ENCODE measurements at places on chromosomes 4 and X.

DNA sequence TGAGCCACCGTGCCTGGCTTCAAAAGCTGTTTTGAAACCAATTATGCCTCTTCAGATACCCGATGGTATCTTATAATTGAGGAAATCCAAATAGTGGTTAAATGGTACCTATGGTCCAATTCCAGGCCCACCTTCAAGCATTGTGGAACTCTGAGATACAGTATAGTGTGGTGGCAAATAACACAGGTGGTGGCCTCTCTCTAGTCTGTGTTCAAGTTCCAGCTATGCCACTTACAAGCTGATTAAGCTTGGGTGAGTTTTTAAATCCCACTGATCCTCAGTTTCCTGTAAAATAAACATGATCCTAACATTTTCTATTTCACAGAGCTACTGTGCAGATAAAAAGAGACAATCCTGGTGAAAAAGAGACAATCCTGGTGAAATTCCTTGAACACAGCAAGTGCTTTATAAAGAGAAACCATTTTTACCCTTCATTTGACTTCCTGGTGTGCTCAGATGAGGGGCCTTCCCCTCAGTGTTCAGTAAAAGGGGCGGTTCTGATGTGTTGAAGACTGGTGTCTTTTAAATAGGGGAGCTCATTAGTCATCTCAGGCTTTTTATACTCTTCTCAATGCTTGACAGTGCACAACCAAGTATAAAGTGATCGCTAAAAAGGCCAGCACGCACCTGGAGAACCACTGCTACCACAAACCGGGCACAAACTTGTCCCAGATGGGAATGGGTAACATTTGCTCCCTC lies 30.8 kb upstream of the CD40LG start:
- DNase-seq: no peak

DNA sequence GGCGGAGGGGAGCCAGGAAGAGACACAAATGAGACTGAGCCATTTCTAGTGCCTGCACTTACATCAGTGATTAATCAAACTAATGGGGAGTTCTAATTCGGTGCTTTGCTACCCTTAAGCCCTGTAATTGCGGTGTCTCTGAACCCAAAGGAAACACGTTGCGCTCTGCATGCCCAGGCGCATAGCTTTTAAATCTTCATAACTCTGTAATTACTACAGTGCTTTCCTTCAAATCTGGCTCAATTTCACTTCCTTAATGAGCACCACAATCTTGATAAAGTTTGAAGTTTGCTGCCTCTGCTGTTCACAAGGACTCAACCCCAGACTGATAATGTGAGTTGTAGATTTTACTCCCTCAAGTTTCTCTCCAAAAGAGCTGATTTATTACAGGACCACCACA lies 5.7 kb upstream of the NHS start:
- DNase-seq: no peak

DNA sequence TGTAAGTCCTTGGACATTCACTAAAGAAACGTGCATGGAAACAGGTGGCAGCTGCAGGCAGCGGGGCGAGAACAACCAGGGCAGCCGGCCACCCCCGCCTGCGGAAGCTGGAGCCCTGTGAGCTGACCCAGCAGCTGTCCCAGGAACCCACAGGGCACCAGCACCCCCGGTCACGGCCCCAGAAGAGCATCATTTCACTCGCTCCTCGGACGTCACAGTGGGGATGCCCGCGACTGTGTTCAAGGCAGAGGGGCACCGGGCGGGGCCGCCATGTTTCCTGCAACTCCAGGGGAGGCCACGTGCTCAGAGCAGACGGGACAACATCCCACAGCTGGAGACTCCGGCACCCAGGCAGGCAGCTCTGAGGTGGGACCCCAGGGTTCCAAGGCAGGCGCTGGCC lies 45.0 kb upstream of the CPLX1 start:
- DNase-seq: no peak

DNA sequence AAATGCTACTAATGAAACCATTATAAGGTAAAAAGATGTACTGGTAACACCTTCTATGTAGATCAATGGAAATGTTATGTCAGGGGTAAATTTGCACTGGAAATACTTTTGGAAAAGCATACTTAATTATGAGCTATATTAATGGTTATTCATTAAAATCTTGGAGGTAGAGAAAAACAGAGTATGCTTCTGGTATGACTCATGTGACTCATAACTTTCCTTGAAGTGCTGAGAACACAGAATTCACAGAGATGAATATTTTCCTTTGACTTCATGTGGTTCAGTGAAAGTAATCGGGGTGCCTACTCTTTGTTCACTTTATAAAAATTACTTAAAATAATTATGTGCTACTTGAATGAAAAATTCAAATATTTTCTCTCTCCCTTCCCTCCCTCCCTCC lies 254.2 kb downstream of the KCTD8 start:
- no peak for DNase-seq
